Activated naive CD4-positive, alpha-beta T cell treated with anti-CD3 and anti-CD28 coated beads, Interleukin-2, amount 10 ng/mL, durations not matched to agents 5 hours and 36 hours (primary cell): ENCODE measurements at places on chromosomes 4 and X. TPM values are rescaled to one million over a fixed set of nuclear protein-coding genes. Genes with fewer than 3 reads are reported as not detected.

CTBP1 gene
- 210 TPM for total RNA-seq

OTC gene
- total RNA-seq = not detected

HAND2 gene
- total RNA-seq = not detected

ADRA2C gene
- not detected for total RNA-seq

ZNF518B gene
- 22.9 TPM for total RNA-seq

GUCY1A1 gene
- total RNA-seq = not detected

OPRPN gene
- not detected for total RNA-seq

MND1 gene
- 18.2 TPM for total RNA-seq

MAGEE1 gene
- total RNA-seq = 4.2 TPM

AMOT gene
- 0.34 TPM for total RNA-seq

TEX13A gene
- not detected for total RNA-seq

HCCS gene
- 15.1 TPM for total RNA-seq

UCP1 gene
- total RNA-seq = not detected

SSX3 gene
- not detected for total RNA-seq

CSAG3 gene
- total RNA-seq = not detected

HTRA3 gene
- not detected for total RNA-seq
